ENCODE measurements at places on chromosomes 6 and 20. TPM values are rescaled to one million over a fixed set of nuclear protein-coding genes. Genes with fewer than 3 reads are reported as not detected.

GRCh38 chr6:7974938-7975763 lies 64.6 kb upstream of the TXNDC5 start:
- H3K36me3 ChIP-seq, result no peaks in the 10 kb centered on the region
- H3K27ac ChIP-seq, result peak overlapping the region; percentile 54
- H3K4me1 ChIP-seq, result peaks cover 11% of the 10 kb centered on the region
- peak overlapping the region; percentile 29 for H3K4me3 ChIP-seq

- H3K4me3 ChIP-seq, result no peak overlapping the region
- no peaks in the 10 kb centered on the region for H3K36me3 ChIP-seq
- no peak overlapping the region for H3K27ac ChIP-seq
- no peak for DNase-seq
Observed at GRCh38 chr6:88665131-88665530, 298.3 kb downstream of the RNGTT start.

- no peaks in the 10 kb centered on the region for H3K36me3 ChIP-seq
- no peak for DNase-seq
- H3K27ac ChIP-seq, result no peak overlapping the region
- H3K4me1 ChIP-seq, result no peaks in the 10 kb centered on the region
Observed at GRCh38 chr6:146890172-146890571, 291.4 kb downstream of the ADGB start.

GRCh38 chr6:2378891-2379652 lies 133.7 kb upstream of the GMDS start:
- no peaks in the 10 kb centered on the region for H3K36me3 ChIP-seq
- no peaks in the 10 kb centered on the region for H3K4me1 ChIP-seq
- no peaks in the 10 kb centered on the region for H3K27me3 ChIP-seq
- no peak overlapping the region for H3K27ac ChIP-seq

DNA sequence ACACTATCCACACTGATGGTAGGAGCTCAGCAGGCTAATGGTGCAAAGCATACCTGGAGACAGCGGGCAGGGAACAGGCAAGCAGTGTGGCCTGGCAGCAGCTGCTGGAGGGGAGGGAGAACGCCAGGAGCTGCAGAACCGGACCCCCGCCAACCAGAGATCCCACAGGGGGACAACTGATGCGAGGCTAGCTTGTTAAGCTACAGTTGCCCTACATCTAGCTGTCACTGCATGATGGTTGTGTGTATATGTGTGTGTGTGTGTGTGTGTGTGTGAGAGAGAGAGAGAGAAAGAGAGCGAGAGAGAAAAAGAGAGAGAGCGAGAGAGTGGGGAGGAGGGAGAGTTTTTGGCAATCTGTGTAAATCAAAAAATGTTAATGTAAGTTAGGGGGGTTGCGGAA lies 69.7 kb upstream of the NHSL1 start:
- H3K27me3 ChIP-seq, result peaks cover 49% of the 10 kb centered on the region
- H3K27ac ChIP-seq, result no peak overlapping the region
- no peak for DNase-seq
- no peaks in the 10 kb centered on the region for H3K4me1 ChIP-seq
- H3K36me3 ChIP-seq, result no peaks in the 10 kb centered on the region

DNA sequence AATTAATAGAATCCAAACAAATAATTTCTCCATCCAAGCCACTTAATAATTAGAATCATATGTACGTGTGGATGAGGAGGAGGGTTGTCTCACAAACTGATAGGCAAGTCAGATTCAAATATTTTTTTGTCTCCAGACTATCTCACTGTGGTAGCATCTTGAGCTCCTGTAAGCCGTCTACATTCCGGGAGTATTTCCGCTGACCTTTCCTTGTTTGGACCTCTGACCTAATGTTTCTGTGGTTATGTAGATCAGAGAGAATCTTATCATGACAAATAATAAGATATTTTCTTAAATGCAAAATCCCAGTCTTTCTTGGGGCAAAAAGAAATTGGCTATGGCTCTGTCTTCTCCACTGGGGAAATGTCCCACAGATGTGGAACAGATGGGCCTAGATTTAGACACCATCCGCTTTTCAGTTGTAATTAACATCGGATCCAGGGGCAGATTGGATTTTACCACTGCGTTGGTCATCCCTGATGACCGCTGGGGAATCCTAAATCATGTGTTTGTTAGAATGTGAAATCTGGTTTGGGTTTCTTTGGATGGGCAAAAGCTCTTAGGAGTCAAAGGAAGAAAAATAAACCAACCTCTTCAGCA lies 197.1 kb upstream of the RIN2 start:
- H3K27ac ChIP-seq, result no peak overlapping the region
- DNase-seq, result no peak
- 0 out of 2 replicates have a peak, but pooled peaks cover 5% of the 10 kb centered on the region for H3K27me3 ChIP-seq
- no peak overlapping the region for H3K4me3 ChIP-seq

DNA sequence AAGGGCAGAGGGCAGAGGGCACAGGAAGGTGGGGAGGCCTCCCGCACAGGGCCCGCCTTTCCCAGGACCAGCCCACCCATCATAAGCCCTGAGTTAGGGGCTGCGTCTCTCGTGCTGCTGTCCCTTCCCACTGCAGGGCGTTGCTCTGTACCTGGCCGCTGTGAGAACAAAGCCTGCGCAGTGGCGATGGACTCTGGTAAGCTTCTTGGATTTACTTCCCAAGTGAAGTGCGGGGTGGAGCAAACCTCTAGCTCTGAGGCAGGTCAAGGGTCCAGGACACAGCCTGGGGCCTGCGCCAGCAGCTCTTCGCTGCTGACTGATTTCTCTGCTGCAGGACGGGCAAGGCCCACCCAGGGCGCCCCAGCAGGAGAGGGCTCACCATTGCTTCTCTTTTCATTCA lies 23.9 kb downstream of the INSM1 start:
- DNase-seq, result no peak
- H3K4me1 ChIP-seq, result no peaks in the 10 kb centered on the region
- H3K27me3 ChIP-seq, result no peaks in the 10 kb centered on the region
- no peak overlapping the region for H3K27ac ChIP-seq

DNA sequence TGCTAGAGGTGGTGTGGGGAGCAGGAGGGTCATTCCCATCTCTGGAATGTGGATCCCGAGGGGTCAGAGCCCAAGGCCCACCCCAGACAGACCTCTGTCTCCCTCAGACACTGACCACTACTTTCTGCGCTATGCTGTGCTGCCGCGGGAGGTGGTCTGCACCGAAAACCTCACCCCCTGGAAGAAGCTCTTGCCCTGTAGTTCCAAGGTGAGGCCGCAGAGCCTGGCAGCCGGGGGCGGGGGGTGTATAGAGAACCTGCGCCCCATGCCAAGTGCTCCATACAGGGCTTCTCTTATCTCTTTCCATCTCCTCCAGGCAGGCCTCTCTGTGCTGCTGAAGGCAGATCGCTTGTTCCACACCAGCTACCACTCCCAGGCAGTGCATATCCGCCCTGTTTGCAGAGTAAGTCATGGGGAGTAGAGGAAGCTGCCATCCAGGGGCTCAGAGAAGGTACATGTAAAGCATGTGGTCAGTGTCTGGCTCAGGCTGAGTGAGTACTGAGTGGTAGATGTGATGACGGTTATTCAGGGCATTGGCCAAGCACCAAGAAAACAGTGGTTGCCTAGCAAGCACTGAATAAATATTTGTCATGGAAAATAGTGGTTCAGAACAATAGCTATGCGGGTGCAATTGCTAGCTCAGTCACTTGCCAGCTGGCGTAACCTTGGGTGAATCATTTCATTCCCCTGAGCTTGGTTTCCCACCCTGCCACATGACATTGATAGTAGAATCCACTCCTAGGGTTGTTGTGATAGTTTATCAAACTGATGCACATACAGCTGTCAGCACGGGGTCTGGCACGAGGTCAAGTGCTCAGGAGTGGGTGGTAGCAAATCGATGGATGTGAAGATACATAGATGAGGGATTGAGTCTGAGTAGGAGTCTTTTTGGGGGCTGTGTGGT lies 3.5 kb downstream of the PIGT start:
- H3K27ac ChIP-seq, result peak overlapping the region; percentile 75
- no peaks in the 10 kb centered on the region for H3K27me3 ChIP-seq
- H3K4me1 ChIP-seq, result peaks cover 6% of the 10 kb centered on the region
- H3K4me3 ChIP-seq, result no peak overlapping the region

- no peaks in the 10 kb centered on the region for H3K4me1 ChIP-seq
- no peak overlapping the region for H3K27ac ChIP-seq
- no peaks in the 10 kb centered on the region for H3K36me3 ChIP-seq
- no peak for DNase-seq
Observed at GRCh38 chr6:52077961-52078625, 9.3 kb downstream of the PKHD1 start.

Gene ANKRD66
- polyA plus RNA-seq, result not detected

DNA sequence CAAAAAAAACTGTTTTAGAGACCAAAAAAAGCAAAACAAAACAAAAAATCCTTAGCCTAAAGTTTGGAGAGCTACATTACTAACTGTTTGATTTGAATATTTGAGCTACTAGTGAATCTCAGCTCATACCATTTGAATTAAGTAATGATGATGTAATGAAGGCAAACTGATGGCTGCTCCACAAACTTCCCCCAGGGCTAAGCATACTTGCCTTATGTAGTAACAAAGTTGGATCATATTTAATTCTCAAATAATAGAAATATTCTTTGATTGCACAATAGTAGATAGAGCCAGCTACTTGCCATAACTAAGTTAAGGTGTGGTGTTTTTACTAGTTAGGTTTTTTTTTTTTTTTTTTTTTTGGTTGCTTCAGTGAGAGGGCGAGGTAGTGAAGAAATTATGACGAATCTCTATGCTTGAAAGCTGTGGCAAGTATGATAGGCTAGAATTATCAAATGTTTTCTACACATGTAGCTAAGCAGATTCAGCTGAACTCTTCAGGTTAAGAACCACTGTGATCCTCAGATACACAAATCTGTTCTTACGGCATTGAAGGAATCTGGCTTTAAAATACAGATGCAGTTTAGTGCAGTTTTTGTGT lies 2.9 kb downstream of the RAB32 start:
- H3K27me3 ChIP-seq, result no peaks in the 10 kb centered on the region
- no peak for DNase-seq
- H3K4me3 ChIP-seq, result peak overlapping the region; percentile 81
- peaks cover 15% of the 10 kb centered on the region for H3K36me3 ChIP-seq

DNA sequence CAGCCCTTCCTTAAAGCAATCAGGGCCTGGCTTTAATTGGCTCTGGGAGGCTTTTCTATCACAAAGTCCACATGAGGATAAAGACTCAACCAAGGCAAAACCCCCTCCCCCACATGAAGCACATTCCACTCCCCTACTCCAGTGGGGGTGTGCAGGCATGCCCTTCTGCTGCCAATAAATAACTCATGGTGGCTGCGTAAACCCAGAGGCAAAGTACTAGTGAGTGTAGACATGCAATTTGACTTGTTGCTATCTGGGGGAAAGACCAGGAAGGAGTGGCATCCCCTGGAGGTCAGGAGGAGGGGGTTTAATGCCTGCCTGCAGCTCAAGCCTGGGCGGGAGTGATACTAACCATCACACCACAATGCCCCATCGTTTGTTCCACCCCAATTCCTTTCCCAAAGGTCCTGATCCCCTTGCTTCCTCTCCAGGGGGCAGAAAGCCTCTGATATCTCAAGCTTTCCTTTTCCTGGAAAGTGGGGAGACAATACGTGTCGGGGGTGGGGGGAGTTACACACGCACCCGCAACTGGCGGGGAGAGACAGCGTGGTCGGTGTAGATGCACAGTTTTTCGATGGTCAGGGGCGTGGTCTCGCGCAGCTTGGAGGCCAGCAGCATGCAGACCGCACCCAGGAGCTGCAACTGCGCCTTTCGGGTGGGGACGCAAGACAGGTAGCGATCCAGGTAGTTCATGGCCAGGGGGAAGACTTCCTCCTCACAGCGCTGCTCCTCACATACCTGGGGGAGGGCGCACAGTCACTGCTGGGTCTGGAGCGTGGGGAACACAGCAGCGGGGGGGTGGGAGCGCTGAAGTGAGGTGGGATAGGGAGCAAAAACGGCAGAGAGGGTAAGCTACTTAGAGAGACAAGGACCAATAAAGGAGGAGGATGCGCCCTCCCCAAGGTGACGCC lies 1.5 kb downstream of the CCND3 start:
- no peak for DNase-seq
- peaks cover 23% of the 10 kb centered on the region for H3K4me1 ChIP-seq
- H3K4me3 ChIP-seq, result peak overlapping the region; percentile 92
- no peaks in the 10 kb centered on the region for H3K27me3 ChIP-seq
- H3K27ac ChIP-seq, result peak overlapping the region; percentile 48

- H3K4me1 ChIP-seq, result no peaks in the 10 kb centered on the region
- DNase-seq, result no peak
- no peak overlapping the region for H3K27ac ChIP-seq
Observed at GRCh38 chr6:111686932-111687266, 81.2 kb upstream of the TRAF3IP2 start.

Gene LST1
- polyA plus RNA-seq, result not detected

- H3K4me3 ChIP-seq, result no peak overlapping the region
- no peak for DNase-seq
- H3K27ac ChIP-seq, result no peak overlapping the region
- H3K36me3 ChIP-seq, result no peaks in the 10 kb centered on the region
- no peaks in the 10 kb centered on the region for H3K27me3 ChIP-seq
- H3K4me1 ChIP-seq, result no peaks in the 10 kb centered on the region
Observed at GRCh38 chr6:4879741-4880275, 103.6 kb downstream of the CDYL start.

Gene KIF6
- polyA plus RNA-seq, result 0.13 TPM

DNA sequence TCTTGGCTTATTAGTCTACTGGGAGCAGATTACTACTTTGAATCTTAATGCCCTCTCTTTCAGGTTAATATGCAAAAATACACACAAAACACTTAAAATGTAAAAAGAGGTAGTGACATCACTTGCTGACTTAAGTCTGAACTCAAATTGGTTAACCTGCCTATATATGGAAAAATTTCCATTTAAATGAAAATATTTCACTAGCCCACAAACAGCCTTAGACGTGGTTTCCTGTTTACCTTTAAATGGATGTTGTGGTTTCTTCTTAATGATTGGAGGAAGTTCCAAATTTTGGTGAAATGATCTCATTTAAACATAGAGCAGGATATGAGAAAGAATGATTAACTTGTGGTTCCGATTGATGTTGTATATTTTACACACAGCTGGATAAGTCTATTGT lies 553.7 kb downstream of the CD109 start:
- H3K36me3 ChIP-seq, result no peaks in the 10 kb centered on the region
- H3K27ac ChIP-seq, result no peak overlapping the region
- no peaks in the 10 kb centered on the region for H3K4me1 ChIP-seq
- H3K4me3 ChIP-seq, result no peak overlapping the region
- H3K27me3 ChIP-seq, result no peaks in the 10 kb centered on the region

DNA sequence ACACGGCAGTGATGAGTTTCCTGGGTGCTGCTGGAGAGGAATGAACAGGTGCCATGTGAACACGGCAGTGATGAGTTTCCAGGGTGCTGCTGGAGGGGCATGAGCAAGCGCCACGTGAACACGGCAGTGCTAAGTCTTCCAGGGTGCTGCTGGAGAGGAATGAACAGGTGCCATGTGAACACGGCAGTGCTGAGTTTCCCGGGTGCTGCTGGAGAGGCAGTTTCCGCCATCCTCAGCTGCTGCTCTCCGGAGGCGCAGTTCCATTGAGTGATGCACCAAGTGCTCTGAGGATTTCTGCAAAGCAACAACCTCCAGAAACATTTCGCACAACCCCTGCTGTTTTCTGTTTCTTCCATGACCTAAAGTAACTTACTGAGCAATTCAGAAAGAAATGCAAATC lies 155.4 kb downstream of the SMOC2 start:
- H3K36me3 ChIP-seq, result no peaks in the 10 kb centered on the region
- H3K4me3 ChIP-seq, result no peak overlapping the region
- no peaks in the 10 kb centered on the region for H3K27me3 ChIP-seq
- H3K4me1 ChIP-seq, result no peaks in the 10 kb centered on the region

Gene OXT
- polyA plus RNA-seq, result not detected

Gene TMEM217
- polyA plus RNA-seq, result 2.0 TPM

Gene CUTA
- 444 TPM for polyA plus RNA-seq

- H3K27ac ChIP-seq, result no peak overlapping the region
- no peaks in the 10 kb centered on the region for H3K4me1 ChIP-seq
- H3K27me3 ChIP-seq, result no peaks in the 10 kb centered on the region
- H3K4me3 ChIP-seq, result no peak overlapping the region
- DNase-seq, result no peak
- H3K36me3 ChIP-seq, result no peaks in the 10 kb centered on the region
Observed at GRCh38 chr6:150697515-150697914, 97.8 kb downstream of the PLEKHG1 start.

Measured in SK-N-SH (cell line).